Glutamatergic neuron (in vitro differentiated cells): ENCODE measurements at places on chromosomes 7 and 10. TPM values are rescaled to one million over a fixed set of nuclear protein-coding genes. Genes with fewer than 3 reads are reported as not detected.
A peak's percentile ranks its signal among the peaks of the same experiment; 100 is the strongest.

DNA sequence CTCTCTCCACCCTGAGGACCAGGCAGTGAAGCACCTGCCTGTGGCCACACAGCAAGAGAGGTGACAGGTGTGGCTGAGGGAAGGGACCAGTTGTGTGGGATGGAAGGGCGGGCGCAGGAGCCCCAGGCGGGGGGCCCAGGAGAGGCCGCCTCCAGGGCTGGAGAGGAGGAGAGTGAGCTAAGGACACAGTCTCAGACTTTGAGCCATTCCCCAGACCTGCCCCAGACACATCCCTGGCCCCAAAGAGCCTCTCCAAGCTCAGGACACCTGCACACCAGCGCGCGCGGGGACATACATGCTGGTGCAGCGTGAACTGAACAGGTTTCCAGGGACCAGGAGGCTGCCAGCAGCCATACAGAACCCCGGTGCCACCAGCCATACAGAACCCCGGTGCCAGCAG lies 237.3 kb downstream of the MAD1L1 start:
- no peak for DNase-seq

DNA sequence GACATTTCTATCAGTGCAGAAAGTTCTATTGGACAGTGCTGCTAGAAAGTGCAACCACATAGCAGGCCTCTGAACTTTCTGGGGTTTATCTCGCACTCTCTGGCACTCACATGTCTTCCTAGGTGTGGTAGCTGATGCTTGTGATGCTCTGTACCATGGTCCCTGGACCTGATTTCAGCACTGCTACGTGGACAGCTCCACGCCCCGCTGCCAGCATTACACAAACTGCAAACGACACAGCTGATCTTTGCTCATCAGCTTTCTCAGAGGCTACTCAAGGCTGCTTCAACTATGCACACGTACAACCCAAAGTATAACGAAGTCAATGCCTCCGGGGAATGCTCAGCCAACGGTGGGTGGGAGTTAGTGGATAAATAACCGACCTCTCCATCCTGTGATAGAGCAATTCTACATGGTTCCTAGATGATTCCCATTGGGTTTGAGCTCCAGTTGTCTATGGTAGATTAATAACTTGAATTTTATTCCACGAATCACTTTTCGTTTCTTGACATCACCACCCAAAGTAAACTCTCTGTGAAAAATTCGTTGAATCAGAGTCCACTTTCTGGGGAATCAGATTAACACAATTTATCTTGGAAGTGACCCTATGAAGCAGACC lies 302.5 kb downstream of the ACTR3B start:
- no peak for DNase-seq

- DNase-seq: no peak
These were observed 122.8 kb downstream of the ZNF365 start for GRCh38 chr10:62496925-62497324.

The LDB3 gene
- 92.0 TPM for total RNA-seq

DNA sequence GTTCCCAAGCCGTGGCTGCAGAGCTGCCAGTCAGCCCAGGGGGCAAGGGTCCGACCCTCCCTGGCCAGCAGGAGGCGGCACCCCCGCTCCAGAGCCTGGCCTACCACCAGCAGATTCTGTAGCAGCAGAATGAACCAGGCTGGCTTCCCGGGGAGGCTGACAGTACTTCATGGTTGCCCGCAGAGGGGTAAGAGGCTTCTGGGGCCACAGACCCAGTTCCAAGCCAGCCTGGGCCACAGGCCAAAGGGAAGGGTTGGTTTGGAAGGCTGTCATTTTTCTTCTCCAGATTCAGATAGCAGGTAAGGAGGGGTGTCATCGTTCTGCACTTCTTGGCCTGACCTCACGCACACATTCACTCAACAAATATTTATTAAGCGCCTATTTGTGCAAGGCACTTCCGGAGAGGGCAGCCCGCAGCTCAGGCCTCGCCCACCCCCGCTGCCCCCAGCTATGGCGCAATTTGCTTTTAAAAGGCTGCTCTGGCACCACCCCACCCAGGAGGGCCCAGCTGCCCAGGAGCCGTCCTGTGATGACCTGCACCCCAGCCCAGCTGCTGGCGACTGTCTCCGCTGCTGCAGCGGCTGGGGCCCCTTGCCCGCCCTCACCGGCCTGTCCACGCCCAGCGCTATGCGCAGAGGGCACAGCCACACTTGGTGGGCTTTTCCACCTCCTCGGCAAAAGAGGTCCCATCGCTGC lies 168.5 kb downstream of the LCOR start:
- DNase-seq: peak; percentile 45

DNA sequence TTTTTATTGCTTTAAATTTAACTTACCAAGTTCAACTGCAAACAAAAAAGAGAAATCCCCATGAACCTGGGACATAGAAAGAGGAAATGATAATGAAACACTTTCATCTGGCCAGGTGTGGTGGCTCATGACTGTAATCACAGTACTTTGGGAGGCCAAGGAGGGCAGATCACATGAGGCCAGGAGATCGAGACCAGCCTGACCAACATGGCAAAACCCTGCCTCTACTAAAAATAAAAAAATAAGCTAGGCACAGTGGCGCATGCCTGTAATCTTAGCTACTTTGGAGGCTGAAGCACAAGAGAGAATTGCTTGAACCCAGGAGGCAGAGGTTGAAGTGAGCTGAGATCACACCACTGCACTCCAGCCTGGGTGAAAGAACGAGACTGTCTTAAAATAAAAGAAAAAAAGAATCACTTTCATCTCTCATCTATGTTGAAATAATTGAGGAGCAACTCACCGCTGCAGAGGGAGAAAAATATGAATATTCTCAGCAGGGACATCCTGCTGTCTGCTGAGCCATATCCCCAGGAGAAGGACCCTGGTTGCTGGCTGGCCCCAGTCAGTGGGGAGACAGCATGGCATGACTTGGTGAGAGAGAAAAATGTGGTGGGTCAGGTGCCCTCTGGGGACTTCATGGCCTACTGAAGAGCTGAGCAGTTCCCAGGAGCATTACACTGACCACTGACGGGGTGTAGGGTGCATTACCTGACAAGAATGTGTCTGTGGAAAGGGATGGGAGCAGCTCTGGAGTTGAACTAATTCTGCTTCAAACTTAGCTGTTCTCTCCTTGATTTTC lies 22.8 kb upstream of the TARP start:
- no peak for DNase-seq

DNA sequence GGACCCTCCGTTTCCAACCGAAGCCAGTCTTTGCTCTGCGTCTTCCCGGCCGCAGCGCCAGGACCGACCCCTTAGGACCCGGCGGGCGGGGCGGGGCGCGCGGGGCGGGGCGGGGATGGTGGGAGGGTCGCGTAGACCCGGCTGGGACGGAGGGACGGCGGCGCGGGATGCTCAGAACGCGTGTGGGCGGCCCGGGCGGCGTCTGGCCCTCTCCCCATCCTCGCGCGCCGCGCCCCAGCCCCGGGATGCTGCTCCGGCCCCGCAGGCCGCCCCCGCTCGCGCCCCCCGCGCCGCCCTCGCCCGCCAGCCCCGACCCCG lies at the start of gene UTF1:
UTF1 (plus strand) TSS at position 174 of the 318 bp plus-strand sequence; CDS start at position 246, 72 bp downstream.
- DNase-seq: peak; percentile 42

The SKIDA1 gene
- 1.3 TPM for total RNA-seq

DNA sequence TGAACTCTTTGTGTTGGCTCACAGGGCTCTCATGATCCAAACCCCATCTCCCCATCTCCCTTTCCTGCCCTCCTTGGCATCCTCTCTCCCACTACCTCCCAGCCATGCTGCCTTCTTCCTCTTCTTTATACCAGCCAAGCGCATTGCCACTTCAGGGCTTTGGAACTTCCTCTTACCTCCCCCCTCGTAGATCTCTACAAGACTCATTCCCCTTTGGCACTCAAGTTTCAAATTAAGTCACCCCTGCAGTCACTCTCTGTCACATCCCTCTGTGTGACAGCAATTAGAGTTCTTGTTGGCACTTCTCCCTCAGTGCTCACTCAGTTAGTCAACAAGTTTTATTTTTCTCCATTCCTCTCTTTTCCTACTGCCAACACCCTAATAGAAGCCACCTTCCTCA lies 20.8 kb upstream of the NRP1 start:
- DNase-seq: no peak

The CALHM2 gene
- 0.44 TPM for total RNA-seq

DNA sequence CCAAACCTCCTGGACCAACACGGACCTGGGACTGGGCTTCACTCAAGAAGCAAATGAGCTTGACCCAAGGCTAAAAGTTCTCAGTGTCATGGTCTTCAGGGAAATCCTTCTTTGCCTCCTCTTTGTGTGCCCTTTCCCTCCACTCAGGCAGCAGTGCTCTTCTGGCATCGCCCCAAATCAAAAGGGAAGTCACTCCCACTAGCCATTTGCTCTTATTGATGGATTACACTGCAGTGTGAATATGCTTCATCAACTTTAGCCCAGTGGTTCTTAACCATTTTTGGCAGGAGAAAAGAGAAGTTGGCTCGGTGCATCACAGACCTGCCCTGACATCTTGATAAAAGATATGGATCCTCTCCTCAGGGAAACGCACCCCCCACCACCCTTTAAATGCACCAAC lies 19.2 kb upstream of the IKZF1 start:
- DNase-seq: no peak

The DNAJC12 gene
- total RNA-seq: 54.7 TPM

DNA sequence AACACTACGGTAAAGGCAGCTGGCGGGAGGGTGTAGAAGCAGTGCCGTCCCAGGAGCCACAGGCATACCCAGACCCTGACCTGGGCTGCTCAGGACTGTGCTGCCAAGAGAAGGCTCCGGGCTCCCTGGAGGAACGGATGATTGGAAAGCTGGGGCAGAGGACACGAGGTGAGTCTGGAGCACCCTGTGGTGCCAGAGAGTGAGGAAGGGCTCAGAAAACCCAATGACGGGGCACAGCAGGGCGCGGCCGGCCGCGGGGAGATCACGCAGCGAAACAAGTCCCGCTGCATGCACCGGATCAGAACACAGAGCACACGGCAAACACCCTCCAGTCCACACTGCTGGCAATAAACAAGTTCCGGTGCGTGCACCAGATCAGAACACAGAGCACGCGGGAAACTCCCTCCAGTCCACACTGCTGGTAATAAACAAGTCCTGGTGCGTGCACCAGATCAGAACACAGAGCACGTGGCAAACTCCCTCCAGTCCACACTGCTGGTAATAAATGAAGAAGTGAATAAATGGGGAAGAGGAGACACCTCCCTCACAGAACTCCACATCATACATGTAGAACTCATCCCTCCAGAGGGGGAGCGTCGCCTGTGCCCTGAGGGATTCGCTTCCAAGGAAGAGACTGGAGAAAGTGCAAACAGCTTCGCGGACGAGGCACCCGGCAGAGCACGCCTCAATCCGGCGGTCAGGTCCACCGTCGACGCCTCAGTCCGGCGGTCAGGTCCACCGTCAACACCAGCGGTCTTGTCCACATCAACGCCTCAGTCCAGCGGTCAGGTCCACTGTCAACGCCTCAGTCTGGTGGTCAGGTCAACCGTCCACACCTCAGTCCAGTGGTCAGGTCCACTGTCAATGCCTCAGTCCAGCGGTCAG lies 265.0 kb downstream of the MAD1L1 start:
- DNase-seq: peak; percentile 7

GRCh38 chr10:104556831-104557230 lies 84.3 kb upstream of the SORCS3 start:
- DNase-seq: no peak

DNA sequence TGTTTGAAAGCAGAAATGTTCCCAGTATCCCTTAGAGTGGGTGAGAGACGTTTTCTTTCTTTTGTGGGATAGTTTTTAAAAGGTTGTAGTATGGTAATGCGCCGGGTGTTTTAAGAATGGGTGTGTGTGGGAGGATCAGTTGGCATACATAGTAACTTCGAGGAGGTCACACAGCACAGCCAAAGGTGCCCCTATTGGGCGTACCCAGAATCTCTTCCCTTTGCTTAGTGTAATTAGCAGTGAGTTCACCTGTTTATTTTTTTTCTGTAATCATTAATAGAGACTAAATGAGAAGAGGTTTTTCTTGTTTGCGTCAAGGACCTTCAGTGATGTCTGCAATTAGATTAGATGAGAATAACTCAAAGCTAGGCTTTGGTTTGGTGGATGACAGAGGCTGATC lies 1.5 kb downstream of the PLEKHA8 start:
- no peak for DNase-seq

GRCh38 chr7:12805957-12806356 lies 118.5 kb downstream of the ARL4A start:
- DNase-seq: no peak

- peak; percentile 54 for DNase-seq
These were observed 3.0 kb upstream of the BUB3 start for GRCh38 chr10:123150986-123151736.

- no peak for DNase-seq
These were observed 77.4 kb downstream of the ATXN7L1 start for GRCh38 chr7:105799006-105799405.

The BCCIP gene
- 50.9 TPM for total RNA-seq

- no peak for DNase-seq
These were observed 31.5 kb upstream of the TAX1BP1 start for GRCh38 chr7:27708485-27708884.

DNA sequence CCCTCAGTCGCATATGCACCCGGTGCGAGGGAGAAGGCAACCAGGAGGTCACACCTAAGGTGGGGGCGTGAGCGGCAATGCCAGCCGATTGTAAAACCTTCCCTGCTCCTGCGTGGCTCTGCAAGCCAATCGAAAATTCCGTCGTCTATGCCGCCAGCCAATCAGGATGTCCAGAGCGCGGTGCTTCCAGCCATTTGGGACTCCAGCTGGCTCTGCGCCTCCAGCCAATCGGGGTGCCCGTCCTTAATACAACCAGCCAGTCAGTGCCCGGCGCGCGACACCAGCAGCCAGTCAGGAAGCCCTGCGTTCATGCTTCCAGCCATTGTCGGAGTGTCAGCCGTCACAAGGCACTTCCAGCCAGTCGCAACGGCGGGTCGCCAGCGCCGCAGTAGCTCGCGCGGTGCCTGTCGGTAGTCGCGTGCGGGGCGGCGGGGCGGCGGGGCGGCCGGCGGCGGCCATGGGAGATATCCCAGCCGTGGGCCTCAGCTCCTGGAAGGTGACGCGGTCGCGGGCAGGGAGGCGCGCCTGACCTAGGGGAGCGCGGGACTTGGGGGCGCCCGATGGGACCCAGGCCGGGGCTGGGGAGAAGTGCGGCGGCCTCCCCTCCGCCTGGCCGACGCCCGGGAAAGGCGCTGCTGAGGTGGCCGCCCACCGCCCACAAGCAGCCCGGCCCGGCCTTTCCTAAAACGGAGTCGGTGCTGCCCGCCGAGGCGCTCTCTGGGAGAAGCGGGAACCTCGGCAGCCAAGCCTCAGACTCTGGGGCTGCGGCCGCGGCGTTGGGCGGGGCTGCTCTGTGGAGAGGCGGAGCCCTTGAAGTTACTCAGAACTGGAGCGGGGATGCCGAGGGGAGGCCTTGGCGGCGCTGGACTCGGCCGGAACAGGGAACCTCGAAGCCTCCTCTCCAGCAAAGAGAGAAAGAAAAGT lies at the start of gene AKR1E2:
AKR1E2 (plus strand) TSS at position 340 of the 924 bp plus-strand sequence; CDS start at position 458, 118 bp downstream.
- DNase-seq: peak; percentile 89

- no peak for DNase-seq
These were observed 31.2 kb downstream of the LRRC4 start for GRCh38 chr7:128000048-128000447.

GRCh38 chr7:30778255-30779025 lies 7.2 kb downstream of the MINDY4 start:
- DNase-seq: no peak
